ENCODE measurements at places on chromosomes 11 and 22.
A peak's percentile ranks its signal among the peaks of the same experiment; 100 is the strongest.

DNA sequence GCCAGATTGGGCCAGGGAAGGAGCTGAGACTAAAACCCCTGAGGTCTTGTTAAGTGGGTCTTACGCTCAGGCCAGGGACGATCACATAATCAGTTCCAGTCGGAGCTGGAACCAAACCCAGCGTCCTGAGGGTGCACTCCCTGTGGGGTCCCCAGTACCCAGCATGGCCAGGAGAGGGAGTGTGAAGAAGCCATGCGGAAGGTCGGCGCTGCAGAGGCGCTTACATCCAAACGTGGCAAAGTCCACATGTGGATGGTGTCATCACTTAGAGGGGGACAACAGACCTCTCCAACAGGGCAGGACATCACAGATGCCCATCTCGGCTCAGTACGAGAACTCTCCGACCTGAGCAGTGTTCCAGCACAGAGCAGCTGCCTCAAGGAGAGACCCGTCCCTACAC, 8.3 kb downstream of the ATP5MGL start:
- no peak for DNase-seq

- no peak for DNase-seq
Observed at GRCh38 chr11:134857035-134857434, 445.0 kb upstream of the B3GAT1 start.

DNA sequence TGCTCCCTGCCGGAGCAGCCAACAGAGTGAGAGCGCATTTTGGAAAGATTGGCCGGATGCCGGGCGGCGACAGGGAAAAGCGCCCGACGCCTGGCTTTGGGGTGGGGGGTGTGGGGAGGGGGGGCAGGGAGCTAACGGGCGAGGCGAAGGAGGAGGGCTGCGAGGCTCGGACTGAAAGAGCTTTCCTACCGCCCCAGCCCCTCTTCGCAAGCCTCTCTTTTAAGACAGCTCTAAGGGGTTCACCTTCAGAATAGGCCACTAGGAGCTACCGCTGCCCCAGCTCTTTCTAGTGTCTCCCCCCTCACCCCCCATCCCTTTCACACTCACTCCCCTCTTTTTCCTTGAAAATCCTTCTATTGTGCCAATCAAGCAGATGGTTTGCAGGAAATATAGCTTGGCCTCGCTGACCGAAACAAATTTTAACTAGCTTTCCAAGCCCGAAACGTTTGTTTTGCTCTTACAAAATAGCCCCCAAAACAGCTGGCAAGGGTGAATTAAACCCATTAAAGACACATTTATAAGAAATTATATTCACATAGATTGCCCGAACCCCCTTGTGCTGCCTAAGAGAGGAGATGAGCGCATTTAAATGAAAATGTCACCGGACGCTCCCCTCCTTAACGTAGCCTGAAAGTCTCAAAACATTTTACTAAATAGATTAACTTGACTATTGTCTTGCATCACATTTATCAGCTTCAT, 3.7 kb upstream of the DBX1 start:
- DNase-seq = no peak

DNA sequence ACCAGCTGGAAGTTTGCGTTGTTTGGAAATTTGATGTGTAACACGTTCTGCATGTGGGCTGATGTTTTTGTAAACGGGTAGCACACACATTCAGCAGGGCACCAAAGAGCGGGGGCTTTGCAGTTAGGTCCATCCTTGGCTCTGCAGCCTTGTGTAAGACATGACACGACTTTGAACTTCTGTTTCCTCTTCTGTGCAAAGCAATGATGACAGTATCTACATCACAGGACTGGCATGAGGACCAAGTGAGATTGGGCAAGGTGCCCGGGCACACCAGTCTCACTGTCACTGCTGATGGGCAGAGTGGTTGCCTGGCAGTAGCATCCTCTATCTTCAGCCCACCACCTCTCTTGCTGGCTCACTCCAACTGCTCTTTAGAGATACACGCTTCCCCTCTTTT, 3.3 kb downstream of the TCN2 start:
- peak; percentile 37 for DNase-seq

- DNase-seq = peak; percentile 76
Observed at GRCh38 chr11:64185175-64185692, 737 bp upstream of the STIP1 start.

DNA sequence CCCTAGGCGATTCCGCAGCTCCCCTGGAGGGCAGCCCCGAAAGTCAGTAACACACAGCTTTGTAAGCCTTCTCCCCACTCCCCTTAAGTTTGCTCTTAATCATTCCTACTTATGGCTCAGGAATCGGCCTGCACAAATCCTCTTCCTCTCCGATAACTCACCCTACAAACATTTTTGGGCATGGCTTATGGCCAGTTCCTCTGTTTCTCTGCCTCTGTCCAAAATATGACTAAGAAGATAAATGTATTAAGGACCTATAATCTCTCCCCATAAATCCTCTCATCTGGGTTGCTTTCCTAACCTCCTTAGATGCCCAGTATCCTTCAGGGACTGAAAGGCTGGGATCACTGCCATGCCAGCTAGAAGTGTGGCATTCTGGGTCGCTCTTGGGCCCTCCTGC, 41.0 kb downstream of the PAMR1 start:
- DNase-seq = no peak

DNA sequence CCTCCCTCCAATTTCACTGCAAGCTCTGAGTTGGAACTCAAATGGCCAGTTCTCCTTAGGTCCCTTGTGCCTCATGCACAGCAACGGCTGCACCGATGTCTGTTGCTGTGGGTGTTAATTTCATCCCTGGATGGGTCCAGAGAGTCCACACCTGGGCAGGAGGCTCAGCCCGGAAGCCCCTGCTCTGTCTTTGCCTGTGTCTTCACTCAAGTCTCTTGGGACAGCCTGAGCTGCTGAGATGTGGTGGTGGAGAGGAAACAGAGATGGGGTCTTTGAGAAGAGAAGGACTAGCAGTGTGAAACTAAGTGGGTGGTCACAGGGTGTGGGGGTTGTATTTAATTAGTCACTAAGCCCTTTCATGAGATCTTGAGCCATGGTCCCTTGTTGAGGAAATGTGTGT, 109.3 kb downstream of the NECTIN1 start:
- DNase-seq = no peak

- no peak for DNase-seq
Observed at GRCh38 chr22:28773461-28773867, 969 bp downstream of the CCDC117 start.

GRCh38 chr22:28021116-28021997, 102.3 kb upstream of the PITPNB start:
- no peak for DNase-seq

- no peak for DNase-seq
Observed at GRCh38 chr11:127308291-127308690, 307.7 kb upstream of the KIRREL3 start.

Measured in posterior cingulate gyrus (tissue), 11 donors.